Brain (organoid and tissue), 16 donors: ENCODE measurements at places on chromosomes 6 and 20.

- DNase-seq = no peak
Measured at GRCh38 chr6:131574133-131574532, 1.1 kb downstream of the ARG1 start.

- peak; percentile 65 for DNase-seq
Measured at GRCh38 chr6:107354451-107354850, 104.9 kb downstream of the PDSS2 start.

DNA sequence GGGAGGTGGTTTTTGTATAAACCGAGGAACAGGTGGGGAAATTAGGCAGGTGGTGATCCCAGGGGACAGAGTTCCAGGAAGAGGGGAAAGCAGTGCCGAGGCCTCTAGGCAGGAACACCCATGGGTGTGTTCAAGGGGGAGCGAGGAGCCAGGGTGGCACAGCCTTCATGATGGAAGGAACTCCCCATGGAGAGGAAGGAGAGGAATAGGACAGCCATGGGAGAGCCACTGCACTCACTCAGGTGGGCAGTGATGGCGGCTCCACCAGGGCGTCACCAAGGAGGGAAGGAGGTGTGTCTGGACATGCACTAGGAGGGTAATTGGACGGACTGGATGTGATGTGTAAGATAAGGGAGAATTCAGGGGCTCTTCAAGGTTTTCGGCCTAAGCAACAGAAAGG lies 98.2 kb downstream of the THBS2 start:
- DNase-seq = no peak

GRCh38 chr6:118528129-118528528 lies 20.0 kb upstream of the PLN start:
- no peak for DNase-seq

DNA sequence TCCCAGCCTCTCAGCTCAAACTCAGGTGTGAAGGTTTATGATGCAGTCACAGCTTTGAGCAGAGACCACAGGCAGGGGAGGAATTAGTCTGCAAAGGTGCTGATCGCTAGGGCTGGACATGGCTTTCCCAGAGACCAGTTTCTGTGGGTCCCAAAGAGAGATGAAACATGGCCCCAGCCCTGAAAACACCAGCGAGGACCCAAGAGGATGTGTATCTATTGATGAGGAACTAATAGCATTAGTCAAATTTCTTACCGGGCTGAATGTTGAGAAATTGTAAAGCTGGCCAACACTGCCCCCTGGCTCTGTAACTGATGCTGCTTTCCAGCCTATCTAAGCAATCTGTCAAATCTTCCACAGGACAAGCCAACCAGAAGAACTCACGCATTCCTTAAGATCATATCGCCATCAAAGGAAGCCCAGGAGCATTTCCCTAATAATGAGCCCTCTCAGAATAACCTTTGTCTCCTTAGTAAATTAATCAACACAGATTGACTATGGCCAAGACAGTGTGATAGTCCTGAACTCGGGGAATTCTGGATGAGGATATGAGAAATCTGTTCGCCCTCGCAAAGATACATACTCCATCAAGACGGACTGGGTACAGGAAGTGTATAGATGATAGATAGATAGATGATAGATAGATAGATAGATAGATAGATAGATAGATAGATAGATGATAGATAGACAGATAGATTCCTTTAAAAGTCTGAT lies 7.8 kb upstream of the ACSS1 start:
- DNase-seq = peak; percentile 58

DNA sequence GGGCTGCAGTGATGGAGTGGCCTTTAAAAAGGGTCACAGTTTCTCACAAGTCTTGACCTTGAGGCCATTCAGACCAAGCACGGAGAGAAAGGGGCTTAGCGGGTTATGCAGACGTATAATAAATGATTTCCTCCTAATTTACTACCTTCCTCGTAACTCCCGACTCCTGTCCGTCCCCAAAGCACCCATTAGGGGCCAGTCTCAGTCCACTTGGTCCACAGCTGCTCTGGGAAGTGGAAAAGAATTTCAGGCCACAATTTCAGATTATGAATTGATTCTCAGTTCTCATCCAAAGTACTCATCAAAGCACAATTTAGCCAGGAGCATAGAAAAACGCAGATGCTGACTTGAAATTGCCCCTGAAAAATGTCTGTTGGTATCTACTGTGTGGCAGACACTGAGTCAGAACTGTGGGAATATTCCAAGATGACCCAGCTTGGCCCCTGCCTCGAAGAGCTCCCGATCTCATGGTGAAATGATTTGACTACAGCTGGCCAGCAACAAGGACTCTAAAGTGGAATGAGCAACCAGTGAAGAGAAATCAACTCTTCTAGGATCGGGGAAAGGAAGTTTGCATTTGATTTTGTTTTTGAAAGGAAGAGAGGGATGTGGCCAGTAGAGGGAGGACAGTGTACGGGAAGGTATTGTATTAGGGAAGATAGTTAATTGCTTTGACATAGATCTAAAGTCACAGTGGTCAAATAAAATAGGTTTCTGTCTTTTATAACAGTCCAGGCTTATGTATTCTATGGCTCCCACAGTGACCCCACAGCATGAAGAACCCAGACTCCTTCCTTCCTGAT lies 15.2 kb upstream of the STK35 start:
- DNase-seq = no peak

GRCh38 chr6:42225419-42225818 lies 7.8 kb upstream of the MRPS10 start:
- no peak for DNase-seq

GRCh38 chr6:129321303-129321702 lies 388.7 kb downstream of the ARHGAP18 start:
- no peak for DNase-seq

DNA sequence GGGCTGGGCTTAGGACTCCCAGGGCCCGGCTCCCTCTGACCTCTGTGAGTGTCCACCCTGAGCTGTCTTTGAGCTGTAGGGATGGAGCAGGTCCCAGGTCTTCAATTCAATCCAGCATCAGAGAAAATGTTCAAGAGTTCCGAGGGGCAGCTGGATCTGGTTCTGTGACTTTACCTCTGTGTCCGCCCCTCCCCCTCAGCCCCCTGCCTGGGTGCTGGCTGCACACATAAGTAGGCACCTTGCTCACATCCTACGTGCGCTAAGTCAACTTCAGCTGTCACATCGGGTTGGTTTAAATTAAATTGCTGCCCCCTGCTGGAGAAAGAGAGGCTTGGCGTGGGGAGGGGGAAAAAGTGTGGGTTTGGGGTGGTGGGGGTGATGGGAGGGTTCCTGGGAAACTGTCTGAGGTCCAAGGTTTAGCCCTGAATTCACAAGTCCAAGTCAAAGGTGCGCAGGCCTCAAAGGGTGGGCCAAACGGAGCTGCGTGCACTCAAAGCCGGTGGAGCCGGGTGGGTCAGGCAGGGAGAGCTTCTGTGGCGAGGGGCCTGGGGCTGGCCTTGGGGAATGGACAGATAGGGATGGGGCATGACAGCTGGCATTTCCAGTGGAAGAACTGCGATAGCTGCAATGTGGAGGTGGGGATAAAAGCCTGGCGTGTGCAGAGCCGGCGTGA lies 3.0 kb downstream of the WFDC5 start:
- no peak for DNase-seq

DNA sequence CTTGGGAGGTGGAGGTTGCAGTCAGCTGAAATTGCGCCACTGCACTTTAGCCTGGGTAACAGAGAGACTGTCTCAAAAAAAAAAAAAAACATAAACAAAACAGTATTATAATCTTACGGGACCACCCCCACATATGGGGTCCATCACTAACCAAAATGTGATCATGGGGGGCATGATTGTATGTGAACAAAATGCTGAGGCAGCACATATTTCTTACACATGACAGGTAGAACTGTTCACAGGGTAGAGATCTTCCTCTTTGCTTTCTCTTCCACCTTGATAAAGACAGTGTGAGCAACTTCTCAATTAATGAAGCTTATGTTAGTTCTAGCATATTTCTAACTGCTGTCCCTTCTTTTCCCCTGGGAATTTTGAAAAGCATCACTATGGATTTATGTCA lies 24.7 kb downstream of the NFATC2 start:
- DNase-seq = no peak

DNA sequence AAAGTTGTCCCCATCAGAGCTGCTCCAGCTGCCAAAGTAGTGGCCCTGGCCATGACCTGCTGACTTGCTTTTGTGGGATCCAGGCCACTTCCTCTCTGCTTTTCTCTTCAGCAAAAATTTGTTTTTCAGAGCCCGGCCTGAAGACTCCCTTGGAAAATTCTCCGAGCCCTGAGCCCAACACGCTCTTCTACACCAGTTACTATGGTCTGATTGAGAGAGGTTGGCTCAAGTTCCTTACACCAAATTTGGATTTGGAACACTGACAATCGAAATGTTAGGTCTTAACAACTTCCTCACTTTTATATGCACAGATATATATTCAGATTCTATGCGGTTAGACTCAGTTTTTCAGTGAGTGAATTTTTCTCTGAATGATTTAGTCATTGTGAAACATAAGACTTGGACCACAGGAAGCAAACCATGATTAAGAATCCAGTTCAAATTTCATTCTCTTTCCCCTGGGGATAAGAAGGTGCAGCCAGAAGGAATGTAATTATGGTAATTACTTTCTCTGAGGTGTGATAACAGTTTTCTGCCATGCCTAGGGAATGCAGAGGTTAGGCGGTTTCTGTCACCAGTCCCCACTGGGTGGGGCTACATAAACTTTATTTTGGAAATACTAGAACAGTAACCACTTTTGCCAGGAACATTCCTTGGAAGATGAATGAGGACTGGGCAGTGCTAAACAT lies 365.2 kb downstream of the SYNE1 start:
- DNase-seq = no peak

GRCh38 chr20:24959591-24960301 lies 10.7 kb downstream of the CST7 start:
- no peak for DNase-seq

GRCh38 chr20:60984666-60985065 lies 267.4 kb upstream of the CDH4 start:
- no peak for DNase-seq

- DNase-seq = no peak
Measured at GRCh38 chr20:37886851-37887297, 16.1 kb upstream of the VSTM2L start.

DNA sequence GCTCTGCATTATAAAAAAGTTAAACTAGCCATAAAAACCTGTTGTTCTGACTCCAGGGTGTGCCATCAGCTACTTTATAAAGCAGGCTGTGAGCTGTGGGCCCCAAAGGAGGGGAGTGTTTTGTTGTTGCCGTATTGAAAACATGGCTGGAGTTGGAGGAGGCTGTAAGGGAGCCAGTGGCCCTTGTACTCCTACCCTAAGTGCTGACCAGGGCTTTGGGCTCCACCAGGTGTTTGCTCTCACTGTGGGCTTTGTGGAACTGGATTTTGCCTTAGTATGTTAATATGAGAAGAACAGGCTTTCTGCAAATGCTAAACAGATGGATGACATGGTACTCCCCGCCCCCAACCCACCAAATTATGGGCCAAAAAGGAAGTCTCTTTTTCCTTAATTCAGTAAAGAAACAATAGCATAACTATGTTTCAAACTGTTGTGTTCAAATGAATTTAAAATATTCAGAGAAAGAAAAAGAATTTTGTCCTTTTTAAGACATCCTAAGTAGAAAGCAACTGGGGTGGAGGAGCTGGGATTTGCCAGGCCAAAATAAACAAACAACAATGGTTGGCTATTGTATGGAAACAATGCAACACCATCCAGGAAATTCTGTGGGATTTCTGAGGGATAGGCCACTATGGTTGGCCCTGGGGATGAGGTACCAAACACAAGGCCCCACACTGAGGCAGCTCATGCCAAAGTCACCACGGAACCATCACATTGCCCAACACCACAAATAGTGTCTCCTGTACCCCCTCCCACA lies 63.3 kb downstream of the PLCG1 start:
- DNase-seq = no peak

- DNase-seq = no peak
Measured at GRCh38 chr6:117138425-117138824, 126.9 kb upstream of the VGLL2 start.

- no peak for DNase-seq
Measured at GRCh38 chr6:11711984-11712711, 66.5 kb downstream of the ADTRP start.

DNA sequence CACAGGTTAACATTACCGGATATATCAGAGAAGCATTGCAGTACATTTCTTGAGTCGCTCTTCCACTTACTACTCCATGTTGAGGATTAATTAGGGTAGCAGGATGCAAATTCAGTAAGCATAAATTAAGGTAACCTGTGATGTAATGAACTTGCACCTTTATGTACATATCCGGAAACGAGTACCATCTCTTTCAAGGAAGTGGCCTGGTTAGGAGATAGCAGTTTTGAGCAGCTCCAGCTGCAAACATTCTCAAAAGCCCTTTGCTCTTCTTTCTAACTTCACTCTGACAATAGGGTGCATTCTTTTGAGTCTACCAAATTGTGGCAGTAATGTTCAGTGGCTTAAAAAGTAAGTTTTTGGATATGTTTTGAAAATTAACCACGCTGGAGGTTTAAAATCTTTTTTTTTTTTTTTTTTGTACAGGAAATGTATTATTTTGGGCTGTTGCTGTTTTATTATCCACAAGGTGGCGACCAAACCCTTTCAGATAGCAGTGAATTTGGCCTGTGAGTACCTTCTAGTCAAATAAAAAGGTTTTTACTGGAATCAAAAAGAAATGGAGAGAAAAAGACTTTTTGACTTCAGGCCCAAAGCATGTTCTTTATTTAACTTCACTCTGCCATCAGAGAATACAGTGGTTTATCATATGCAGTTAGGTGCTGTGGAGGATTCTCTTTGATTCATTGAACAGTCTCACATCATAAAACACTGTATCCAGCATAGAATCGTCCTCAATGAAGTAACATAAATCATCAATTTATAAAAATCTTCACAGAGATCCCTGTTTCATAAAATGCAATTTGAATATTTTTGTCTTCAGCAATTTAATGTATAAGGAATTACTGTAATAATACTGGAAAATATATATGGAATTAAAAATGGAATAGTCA lies 8.9 kb downstream of the FAM217B start:
- DNase-seq = peak; percentile 91

GRCh38 chr6:82144852-82145340 lies 102.6 kb downstream of the IBTK start:
- peak; percentile 62 for DNase-seq

GRCh38 chr6:139336488-139336887 lies 38.0 kb downstream of the CITED2 start:
- no peak for DNase-seq

- DNase-seq = no peak
Measured at GRCh38 chr6:34688956-34689355, 7.6 kb downstream of the ILRUN start.

GRCh38 chr20:34012330-34012729 lies 18.6 kb downstream of the RALY start:
- DNase-seq = no peak

DNA sequence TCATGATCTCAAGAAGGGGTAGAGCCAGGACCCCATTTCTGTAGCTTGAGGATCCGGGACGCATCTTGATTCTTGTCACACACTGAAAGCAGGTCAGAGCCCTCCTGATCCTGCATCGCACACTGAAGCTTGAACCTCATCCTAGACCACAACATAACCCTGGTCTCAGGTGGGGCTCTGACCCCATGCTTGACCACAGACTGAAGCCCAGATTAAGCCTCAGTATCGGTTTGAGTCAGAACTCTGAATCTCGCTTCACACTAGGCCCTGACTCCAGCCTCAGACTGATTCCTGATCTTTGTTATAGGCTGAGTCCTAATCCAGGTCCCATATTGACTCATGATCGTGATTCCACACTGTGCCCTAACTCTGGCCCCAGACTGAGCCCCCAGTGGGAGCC lies 8.5 kb upstream of the RSPO4 start:
- DNase-seq = no peak

GRCh38 chr20:58064411-58065010 lies 163.9 kb downstream of the ANKRD60 start:
- DNase-seq = no peak

- no peak for DNase-seq
Measured at GRCh38 chr6:149045404-149045803, 272.1 kb upstream of the TAB2 start.

GRCh38 chr6:11632231-11632630 lies 94.7 kb downstream of the TMEM170B start:
- no peak for DNase-seq
